Activated CD4-positive, alpha-beta T cell treated with anti-CD3 and anti-CD28 coated beads, Interleukin-2, amount 50 U/mL, for 48 hours (primary cell): ENCODE measurements at places on chromosomes 3 and 15.

DNA sequence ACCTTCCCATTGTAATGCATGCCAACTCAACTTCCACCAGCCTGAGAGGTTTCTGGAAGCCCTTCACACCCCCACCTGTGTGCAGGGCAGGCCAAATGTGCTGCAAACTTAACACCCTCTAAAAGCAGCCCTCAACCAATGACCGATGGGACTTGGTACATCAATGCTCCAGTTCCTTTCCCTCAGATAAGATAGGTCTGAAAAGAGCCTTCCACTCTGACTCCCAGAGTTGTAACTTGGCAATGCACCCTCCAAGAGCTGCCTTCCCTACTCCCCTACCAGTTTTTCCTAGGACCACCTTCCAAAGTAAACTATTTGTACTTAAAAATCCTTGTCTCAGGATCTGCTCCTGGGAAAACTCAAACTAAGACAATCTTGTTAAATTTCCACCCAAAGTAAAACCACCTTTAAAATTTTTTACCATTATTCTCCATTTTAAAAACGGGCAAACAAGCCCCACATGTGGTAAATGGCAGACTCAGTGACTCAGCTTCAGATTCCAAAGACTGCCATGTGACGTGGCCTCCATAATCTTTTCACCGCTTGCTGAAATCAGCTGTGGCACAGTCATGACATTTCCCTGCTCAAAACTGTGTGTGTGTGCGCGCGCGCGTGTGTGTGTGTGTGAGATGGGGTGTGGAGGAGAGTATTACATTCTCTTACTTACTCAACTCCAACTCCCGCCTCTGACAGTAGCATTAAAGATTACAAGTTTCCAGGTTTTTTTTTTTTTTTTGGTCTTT is 17.2 kb downstream of the RASGRP1 start:
- peak; percentile 37 for DNase-seq

DNA sequence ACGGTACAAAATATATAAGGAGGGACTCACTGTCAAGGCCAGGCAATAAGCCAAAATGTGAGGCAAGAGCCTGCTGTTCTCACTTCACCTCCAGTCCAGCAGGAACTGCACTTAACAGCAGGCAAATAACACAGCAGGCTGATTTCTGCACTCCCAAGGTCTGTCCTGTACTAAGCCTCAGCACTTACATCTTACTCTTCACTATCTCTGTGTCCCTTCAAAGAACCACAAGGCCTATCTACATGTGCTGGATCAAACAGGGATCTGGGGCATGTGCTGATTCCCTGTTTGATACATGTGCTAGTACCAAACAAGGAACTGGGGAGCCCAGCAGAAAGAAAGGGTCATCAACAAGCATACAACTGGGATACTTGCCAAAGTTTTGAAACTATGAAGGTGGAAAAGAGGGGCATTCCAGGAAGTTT is 22.2 kb downstream of the UACA start:
- no peak for DNase-seq

DNA sequence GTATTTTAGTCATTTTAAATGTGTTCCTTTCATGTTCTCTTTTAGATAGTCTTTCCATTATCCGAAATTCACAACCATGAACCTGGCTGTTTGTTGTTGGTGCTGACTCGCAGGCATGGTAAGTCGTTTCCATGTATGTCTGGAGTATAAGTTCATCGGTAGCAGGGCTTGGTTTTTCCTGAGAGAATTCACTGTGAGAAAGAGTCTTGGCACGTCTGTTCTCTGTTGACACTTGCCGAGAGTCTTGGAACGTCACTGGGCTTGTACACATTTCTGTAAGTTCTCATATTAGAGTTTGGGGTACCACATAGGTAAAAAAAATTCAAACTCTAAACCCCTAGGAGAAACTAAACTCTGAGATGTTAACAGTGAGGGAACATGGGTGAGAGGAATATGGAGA is 29.4 kb upstream of the EIF4A2 start:
- DNase-seq = no peak

DNA sequence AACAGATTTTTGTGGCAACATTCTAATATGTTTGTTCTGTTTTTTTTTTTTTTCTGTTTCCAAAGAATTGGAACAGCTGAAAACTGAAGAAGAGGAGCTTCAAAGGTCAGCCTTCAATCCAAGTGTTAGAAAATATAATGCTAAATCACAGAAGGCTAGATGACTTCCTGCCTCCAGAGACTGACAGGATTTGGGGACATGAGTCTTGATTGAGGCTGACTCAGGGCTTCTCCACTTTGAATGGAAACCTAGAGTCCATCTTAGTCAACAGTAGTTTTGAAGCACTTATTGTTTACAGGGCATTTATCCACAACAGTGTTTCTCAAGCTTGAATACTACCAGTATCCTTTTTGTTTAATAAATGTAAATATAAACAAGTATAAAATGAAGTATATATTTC is 44.5 kb upstream of the RAD51 start:
- DNase-seq = no peak

GRCh38 chr3:13650210-13651056 is 101.5 kb downstream of the FBLN2 start:
- DNase-seq = peak; percentile 83

GRCh38 chr3:197802779-197803459 is 11.9 kb downstream of the LRCH3 start:
- no peak for DNase-seq

GRCh38 chr3:169454060-169454317 is 209.5 kb downstream of the MECOM start:
- no peak for DNase-seq

DNA sequence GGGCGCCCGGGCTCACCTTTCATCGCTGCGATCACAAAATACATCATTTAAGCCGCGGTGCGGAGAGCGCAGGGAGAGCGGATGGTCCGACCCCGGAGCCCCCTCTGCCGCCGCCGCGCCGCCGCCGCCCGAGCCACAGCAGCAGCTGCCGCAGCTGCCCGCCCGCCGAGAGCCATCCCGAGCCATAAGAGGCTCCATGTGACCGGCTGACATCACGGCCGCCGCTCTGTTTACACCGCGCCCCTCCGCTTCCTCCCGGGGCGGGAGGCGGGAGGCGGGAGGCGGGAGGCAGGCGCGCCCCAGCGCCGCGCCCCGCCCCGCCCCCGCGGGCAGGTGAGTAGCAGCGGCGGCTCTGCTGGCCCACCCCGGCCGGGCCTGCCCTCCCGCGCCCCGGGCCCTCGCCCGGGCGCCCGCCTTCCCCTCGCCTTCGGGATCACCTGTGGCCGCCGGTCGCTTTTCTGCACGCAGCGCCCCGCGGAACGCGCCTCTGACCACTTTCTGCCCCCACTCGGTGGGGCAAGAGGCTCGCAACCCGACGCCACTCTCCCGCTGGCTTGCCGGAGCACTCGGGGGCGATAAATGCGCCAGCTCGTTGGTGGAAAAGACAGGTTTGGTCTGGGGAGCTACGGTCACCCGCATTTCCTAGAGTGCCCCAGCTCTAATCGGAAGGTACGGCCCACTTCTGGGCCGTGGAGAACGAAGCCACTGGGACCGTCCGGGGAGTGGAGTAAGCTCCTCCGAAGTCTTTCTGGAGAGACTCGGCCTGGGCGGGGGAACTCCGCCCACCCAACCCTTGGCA is 113.6 kb upstream of the ICE2 start:
- DNase-seq = peak; percentile 86
